H1 (cell line): ENCODE measurements at places on chromosomes 12 and 14.
A peak's percentile ranks its signal among the peaks of the same experiment; 100 is the strongest.

- DNase-seq: no peak
- no peak overlapping the region for H3K4me3 ChIP-seq
- H3K4me1 ChIP-seq: no peaks in the 10 kb centered on the region
- no peak overlapping the region for H3K27ac ChIP-seq
- no peaks in the 10 kb centered on the region for H3K36me3 ChIP-seq
Measured at GRCh38 chr12:15289192-15289591, 33.1 kb upstream of the PTPRO start.

- no peak overlapping the region for H3K27ac ChIP-seq
- H3K27me3 ChIP-seq: no peaks in the 10 kb centered on the region
- no peaks in the 10 kb centered on the region for H3K36me3 ChIP-seq
- H3K4me3 ChIP-seq: no peak overlapping the region
- peaks cover 14% of the 10 kb centered on the region; the same call in 1 of the 2 replicates for H3K4me1 ChIP-seq
Measured at GRCh38 chr12:68441167-68441566, 109.0 kb upstream of the MDM1 start.

DNA sequence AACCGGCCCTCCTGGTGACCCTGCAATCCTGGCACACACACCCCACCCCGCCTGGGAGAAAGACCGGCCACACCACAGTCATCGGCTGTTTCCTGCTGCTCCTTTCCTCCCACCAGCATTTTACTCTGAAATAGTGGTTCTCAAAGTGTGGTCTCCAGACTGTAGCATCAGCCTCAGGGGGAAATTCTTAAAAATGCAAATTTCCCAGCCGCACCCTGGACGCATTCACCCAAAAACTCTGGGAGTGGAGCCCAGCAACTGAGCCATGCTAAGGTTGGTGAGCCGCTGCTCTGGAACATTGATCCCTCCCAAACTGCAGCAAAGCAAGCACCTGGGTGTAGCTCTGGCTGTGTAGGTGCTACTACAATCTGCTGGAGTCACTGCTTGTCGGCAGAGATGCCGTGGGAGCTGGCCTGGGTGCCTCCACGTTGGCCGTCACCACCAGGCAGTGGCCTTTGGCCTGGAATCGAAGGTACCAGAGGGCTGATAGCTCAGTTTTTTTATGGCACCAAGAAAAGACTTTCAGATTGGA is 38.4 kb upstream of the BCL2L14 start:
- peaks cover 3% of the 10 kb centered on the region; the same call in 1 of the 2 replicates for H3K4me1 ChIP-seq
- no peak overlapping the region for H3K4me3 ChIP-seq
- peak; percentile 41 for DNase-seq
- H3K27me3 ChIP-seq: no peaks in the 10 kb centered on the region; the same call in 1 of the 2 replicates

- H3K4me1 ChIP-seq: no peaks in the 10 kb centered on the region
- no peak for DNase-seq
- H3K27me3 ChIP-seq: no peaks in the 10 kb centered on the region
- no peak overlapping the region for H3K4me3 ChIP-seq
- H3K27ac ChIP-seq: no peak overlapping the region
- no peaks in the 10 kb centered on the region for H3K36me3 ChIP-seq
Measured at GRCh38 chr12:29309320-29309902, 71.6 kb downstream of the ERGIC2 start.

GRCh38 chr14:68340262-68340661 is 452.6 kb downstream of the ZFP36L1 start:
- peaks cover 19% of the 10 kb centered on the region for H3K4me1 ChIP-seq
- H3K4me3 ChIP-seq: no peak overlapping the region
- H3K27ac ChIP-seq: no peak overlapping the region
- no peaks in the 10 kb centered on the region for H3K36me3 ChIP-seq
- H3K27me3 ChIP-seq: no peaks in the 10 kb centered on the region

GRCh38 chr14:95516554-95517181 is at the start of gene SYNE3:
Gene SYNE3 (minus strand): TSS chr14:95516650. CDS start chr14:95475821, 40,829 bp downstream.
- peaks cover 26% of the 10 kb centered on the region for H3K27me3 ChIP-seq
- peaks cover 4% of the 10 kb centered on the region; the same call in 1 of the 2 replicates for H3K4me1 ChIP-seq
- H3K36me3 ChIP-seq: no peaks in the 10 kb centered on the region
- H3K27ac ChIP-seq: no peak within 1 kb of the TSS

- H3K27ac ChIP-seq: no peak overlapping the region
- H3K36me3 ChIP-seq: no peaks in the 10 kb centered on the region
- H3K27me3 ChIP-seq: peaks cover 20% of the 10 kb centered on the region
- no peaks in the 10 kb centered on the region; the same call in 1 of the 2 replicates for H3K4me1 ChIP-seq
- DNase-seq: no peak
- no peak overlapping the region for H3K4me3 ChIP-seq
Measured at GRCh38 chr14:64877846-64878245, 1.9 kb downstream of the SPTB start.

DNA sequence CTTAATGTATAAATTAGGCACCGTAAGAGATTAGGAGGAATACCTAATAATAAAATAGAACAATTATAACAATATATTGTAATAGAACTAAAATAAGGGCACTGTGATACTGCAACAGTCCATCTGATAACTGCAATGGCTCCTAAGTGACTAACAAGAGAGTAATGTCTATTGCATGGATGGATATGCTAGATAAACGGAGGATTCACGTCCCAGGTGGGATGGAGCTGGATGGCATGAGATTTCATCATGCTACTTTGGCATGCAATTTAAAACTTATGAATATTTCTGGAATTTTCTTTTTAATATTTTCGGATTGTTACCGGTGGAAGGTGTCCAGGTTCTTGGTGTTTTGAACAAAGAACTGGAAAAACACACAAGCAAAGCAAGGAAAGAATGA is 2.2 kb upstream of the TMEM19 start:
- no peaks in the 10 kb centered on the region for H3K27me3 ChIP-seq
- H3K36me3 ChIP-seq: no peaks in the 10 kb centered on the region
- no peak overlapping the region for H3K4me3 ChIP-seq
- no peak for DNase-seq

DNA sequence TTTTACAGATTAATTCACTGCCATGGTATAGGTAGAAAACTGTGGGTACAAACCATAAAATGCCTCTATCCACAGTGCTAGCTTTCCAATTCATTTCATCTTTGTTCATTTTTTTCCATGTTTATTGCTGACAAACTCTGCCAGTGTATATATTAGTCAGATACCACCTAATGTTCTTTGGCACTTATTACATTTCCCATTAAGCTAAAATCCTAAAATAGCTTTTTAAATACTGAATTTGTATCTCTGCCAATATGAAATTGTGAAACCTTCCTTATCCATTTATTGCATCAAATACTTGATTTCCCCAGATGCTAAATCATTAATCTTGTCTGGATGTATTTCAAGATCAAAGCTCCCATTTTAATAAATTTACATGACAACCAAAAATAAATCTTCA is 150.1 kb upstream of the FSCB start:
- no peak for DNase-seq
- no peaks in the 10 kb centered on the region for H3K27me3 ChIP-seq
- H3K36me3 ChIP-seq: no peaks in the 10 kb centered on the region

DNA sequence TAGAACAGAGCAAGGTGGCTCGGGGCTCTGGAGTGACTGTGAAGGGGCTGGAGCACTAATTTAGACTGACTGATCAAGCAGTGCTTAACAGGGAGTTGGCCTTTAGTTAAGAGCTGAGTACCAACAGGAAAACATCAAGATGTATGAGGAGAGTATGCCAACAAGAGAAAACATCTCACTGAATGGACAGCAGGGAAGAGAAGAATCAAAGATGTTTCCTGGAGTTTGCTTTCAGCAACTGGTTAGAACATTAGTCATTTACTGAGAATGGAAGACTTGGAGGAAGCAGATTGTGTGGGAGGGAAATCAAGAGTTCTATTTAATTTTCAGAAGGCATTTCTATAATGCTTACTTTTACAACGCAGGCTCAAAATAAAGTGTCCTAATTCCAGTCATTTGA is 259.3 kb downstream of the ADAMTS20 start:
- DNase-seq: no peak
- H3K4me3 ChIP-seq: no peak overlapping the region

GRCh38 chr12:79983492-79983891 is 48.6 kb upstream of the PPP1R12A start:
- no peak overlapping the region for H3K27ac ChIP-seq
- no peak for DNase-seq
- no peaks in the 10 kb centered on the region for H3K27me3 ChIP-seq
- no peak overlapping the region for H3K4me3 ChIP-seq

DNA sequence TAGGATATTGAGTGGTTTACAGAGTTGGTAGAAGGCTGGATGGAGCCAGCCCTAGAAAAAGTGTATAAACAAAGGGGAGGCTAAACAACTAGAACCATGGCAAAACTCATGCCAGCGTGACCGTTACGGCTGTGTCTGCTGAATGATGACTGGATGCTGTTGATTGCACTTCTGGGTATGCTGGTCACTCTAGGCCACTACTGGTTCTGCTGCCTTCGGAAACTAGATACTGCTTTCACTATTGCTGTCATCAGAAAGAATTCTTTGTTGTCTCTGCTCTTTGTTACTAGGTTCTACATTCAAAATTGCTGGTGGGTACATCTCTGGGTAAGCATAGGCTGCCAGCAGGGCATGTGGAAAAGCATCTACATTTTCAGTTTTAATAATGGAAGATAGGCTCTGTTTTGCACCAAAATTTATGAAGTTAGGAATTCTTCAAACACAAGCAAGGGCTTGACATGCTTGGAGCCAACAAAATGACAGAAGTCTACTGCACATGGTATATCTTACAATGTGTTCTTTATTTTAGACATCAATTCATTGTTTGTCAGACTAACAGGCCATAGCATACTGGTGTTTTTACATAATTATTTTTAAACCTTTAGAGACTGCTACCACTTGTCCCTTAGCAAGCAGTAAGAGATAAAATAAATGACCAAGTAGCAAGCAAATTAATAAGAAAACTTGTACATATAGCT is 15.4 kb downstream of the MON2 start:
- no peaks in the 10 kb centered on the region for H3K36me3 ChIP-seq
- H3K4me3 ChIP-seq: no peak overlapping the region
- no peaks in the 10 kb centered on the region for H3K4me1 ChIP-seq
- no peaks in the 10 kb centered on the region for H3K27me3 ChIP-seq

DNA sequence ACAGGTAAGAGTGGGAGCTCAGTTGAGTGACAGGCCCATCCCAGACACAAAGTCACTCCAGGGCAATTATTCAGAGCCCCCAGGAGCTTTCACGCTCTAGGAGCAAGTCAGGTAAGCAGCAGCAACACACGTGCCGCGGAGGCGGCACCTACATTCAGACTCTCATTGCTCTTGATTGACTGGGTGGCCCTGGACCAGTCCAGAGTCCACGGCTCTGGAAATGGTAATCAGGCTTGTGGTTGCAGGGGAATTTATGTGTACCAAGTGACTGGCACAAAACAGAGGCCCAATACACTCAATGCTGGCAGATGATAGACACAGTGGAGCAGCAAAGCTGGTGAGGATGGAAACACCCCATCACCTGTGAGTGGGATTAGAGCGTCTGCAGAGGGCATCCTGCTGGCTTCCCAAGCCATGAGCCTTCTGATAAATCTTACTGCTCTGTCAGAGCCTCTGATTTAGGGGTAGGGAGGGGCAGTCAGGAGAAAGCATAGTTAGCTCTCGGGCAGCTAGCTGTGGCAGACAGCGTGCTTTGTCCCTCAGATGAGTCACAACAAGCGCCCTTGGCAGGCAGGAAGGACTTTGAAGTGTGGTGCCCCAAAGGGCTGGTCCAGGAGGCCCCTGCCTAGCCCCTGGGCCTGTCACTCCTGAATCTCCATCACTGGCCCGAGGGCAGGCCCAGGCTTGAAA is 344.7 kb downstream of the CACNA1C start:
- no peaks in the 10 kb centered on the region for H3K27me3 ChIP-seq
- DNase-seq: no peak
- no peaks in the 10 kb centered on the region for H3K4me1 ChIP-seq
- no peak overlapping the region for H3K27ac ChIP-seq
- no peak overlapping the region for H3K4me3 ChIP-seq
- H3K36me3 ChIP-seq: no peaks in the 10 kb centered on the region

- no peaks in the 10 kb centered on the region for H3K36me3 ChIP-seq
- no peak overlapping the region for H3K4me3 ChIP-seq
- H3K27ac ChIP-seq: no peak overlapping the region
- DNase-seq: no peak
- H3K27me3 ChIP-seq: no peaks in the 10 kb centered on the region
Measured at GRCh38 chr14:76675046-76675445, 86.2 kb upstream of the VASH1 start.

DNA sequence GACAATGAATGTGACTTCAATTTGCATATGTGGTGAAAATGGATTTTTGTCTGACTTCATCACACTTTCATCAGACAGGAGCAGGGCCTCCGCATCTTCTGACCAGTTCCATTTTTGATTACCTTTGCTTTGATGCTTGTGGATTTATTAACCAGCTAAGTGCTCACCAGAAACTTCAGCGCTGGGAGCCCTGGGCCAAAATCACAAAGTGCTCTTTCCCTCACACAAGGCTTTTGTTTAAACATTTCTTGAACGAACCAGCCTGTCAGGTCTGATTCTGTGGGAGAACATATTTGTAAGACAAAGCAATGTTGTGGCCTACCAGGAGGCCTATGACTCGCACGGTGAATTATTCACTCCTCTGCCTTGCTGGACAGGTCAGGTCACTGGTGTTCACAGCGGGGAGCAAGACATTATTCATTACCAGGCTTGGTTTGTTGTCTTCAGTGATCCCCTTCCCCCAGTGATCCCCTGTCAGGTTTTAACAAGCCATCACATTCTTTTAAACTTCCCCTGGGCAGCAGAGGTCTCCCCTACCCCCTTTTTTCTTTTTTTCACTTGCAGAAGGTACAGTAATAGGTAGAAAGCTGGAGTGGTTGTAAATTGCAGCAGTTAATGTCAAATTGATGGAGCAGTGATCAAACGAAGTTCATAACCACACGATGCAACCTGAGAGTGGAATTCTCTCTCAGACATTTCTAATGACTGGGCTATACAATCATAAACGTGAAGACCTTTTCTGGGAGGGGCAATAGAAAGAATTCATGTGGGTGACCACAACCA is 167.5 kb upstream of the PRICKLE1 start:
- H3K36me3 ChIP-seq: no peaks in the 10 kb centered on the region
- peaks cover 24% of the 10 kb centered on the region for H3K4me1 ChIP-seq
- H3K27me3 ChIP-seq: no peaks in the 10 kb centered on the region
- peak; percentile 65 for DNase-seq
- H3K27ac ChIP-seq: peak overlapping the region; percentile 43; the same call in 1 of the 2 replicates
- no peak overlapping the region for H3K4me3 ChIP-seq

- H3K4me1 ChIP-seq: peaks cover 4% of the 10 kb centered on the region; the same call in 1 of the 2 replicates
- peaks cover 2% of the 10 kb centered on the region; the same call in 1 of the 2 replicates for H3K27me3 ChIP-seq
- H3K4me3 ChIP-seq: no peak overlapping the region
- DNase-seq: no peak
- H3K27ac ChIP-seq: no peak overlapping the region
Measured at GRCh38 chr12:121893961-121894460, 5.4 kb downstream of the PSMD9 start.

GRCh38 chr12:95601091-95601961 is 50.0 kb upstream of the USP44 start:
- H3K4me3 ChIP-seq: no peak overlapping the region
- DNase-seq: no peak
- no peak overlapping the region for H3K27ac ChIP-seq
- no peaks in the 10 kb centered on the region for H3K4me1 ChIP-seq
